ENCODE measurements at places on chromosomes 7 and 10.

DNA sequence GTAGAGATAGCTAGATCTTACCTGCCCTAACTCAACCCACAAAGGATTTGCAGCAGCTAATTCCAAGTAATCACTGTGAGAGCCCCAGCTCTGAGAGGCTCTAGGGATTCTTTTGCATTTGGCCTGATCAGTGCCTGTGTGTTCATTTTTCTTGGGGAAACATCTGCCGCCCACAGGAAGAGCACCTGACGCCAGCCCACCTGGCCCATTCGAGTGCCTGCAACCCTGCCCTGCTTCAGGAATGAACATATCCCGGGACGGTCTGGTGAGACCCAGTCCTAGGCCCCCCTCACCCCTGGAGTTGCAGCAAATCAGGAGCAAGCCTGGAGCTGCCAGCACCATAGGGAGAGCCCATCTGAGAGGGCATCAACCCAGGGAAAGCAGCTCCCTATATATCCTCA, 38.8 kb downstream of the GSDME start:
- DNase-seq: no peak

GRCh38 chr7:137937202-137937560, 64.7 kb downstream of the CREB3L2 start:
- DNase-seq: no peak

- DNase-seq: no peak
These were observed 10.6 kb downstream of the ZMIZ2 start for GRCh38 chr7:44759246-44759645.

DNA sequence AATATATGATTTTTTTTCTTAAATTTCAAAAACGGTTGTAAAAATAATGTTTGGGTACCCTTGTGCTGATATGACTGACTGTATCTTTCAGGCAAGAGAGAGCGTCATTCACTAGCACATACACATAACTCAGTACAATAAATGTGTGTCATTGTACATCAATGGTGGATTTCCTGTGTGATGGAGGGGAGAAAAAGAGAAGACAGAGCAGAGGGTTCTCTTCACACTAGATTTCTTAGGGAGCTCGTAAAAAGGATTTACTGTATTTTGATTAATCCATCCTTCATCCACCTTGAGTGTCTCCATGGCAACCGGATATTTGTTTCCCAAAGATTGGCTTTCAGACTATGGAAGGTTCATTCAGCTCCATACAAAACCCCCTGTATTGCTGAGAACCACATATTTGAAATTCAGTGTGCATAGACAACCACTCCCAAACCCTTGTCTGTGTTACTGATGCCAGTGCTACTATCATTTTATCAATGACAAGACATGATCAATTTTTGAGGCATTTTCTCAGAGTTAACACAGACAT, 150.6 kb downstream of the AKR1D1 start:
- DNase-seq: no peak

DNA sequence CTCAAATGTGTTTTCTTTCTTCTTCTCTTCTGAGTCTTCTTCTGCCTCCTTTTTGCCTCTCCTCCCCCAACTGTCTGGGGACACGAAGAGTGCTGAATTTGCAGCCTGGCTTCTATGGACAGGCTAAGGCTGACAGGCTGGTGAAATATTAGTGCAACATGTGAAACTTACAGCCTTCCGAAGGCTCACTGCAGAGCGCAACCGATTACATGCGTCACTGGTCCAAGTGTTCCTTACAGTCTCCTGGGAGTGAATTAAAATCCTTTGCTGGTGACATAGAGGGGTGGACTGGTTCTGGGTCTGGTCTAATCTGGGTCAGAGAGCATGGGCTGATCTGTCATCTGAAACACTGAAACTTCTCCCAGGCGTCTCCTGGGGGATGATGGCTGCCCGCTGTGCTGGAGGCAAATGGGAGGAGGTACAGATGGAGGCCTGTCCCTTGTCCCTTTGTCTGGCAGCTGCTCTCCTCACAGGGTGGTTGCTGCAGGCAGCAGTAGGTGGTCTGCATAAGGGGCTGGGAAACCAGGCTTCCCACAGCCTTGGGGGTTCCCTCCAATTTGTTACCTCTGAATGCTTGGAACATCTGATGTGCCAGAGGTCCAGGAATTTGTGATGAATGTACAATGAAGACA, 143.8 kb upstream of the BMPER start:
- no peak for DNase-seq

DNA sequence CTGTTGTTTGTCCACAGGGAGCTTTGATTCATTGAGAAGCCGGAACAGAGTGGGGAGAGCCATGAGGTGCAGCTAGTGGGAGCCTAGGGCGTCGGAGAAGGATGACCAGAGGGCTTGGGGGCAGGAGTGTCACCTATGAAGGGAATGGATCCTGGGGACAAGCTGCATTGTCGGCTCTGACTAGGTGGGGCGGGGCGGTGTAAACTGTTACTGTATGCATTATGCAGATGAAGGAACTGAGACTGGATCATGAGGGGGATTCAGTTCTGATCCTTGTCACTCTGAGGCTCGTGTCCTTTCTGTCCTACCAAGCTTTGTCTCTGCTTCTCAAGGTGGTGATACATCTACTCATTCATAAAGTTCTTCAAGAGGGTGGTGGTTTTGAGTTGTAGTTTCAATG, 39.9 kb upstream of the MMD2 start:
- DNase-seq: no peak

DNA sequence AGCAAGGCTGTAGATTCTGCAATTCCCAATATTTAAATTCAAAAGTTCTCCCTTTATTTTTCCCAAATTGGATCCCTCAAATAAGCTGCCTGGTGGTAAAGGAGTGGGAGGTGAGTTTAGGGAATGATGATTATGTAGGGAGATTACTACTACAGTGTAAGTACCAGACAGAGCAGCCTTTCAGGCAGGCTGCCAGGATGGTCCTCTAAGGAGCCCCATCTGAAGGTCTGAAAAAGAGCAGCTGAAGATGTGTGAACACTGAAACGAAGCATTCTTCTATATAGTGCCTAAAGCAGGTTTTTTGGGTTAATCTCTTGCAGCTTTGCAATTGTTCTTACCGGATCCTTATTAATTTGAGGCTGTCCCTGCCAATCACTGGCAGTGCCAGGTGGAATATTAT, 84.7 kb downstream of the CREB5 start:
- no peak for DNase-seq

GRCh38 chr10:58704226-58704625, 191.6 kb downstream of the BICC1 start:
- no peak for DNase-seq

DNA sequence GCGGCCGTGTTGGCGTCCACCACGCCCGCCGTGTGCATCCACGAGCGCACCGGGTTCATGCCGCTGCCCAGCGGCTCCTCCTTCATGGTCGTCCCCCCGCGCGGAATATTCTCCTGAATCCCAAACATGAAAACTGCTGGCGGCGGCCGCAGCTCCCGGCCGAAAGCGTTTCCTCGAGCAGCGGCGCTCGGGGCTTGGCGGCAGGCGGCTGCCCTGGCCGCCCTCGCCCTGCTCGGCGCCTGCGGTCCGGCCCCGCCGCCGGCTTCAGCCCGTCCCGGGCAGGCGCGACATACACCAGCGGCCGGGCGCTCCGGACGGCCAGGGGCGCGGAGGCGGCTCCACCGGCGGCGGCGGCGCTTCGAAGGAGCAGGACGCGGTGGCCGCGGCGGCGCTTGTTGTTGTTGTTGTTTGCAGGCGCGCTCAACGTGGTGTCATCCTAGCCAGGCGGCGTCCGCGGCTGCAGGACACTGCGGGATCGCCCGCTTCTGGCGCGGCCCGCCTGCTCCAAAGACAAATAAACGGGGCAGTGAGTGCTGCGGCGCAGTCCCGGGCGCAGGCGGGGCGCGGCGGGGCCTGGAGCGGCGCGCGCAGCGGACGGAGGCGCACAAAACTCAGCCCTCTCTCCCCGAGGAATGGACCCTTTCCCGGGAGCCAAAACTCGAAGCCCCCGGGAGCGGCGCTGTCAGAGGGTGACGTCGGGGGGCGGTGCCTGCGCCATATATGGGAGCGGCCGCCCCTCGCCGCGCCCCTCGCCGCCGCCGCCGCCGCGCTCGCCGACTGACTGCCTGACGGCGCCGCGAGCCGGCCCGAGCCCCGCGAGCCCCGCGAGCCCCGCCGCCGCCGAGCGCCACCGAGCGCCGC, at the start of gene EBF3:
EBF3 (minus strand) TSS at position 634 of the 861 bp plus-strand sequence; CDS start at position 128, 506 bp downstream.
- DNase-seq: peak; percentile 45

DNA sequence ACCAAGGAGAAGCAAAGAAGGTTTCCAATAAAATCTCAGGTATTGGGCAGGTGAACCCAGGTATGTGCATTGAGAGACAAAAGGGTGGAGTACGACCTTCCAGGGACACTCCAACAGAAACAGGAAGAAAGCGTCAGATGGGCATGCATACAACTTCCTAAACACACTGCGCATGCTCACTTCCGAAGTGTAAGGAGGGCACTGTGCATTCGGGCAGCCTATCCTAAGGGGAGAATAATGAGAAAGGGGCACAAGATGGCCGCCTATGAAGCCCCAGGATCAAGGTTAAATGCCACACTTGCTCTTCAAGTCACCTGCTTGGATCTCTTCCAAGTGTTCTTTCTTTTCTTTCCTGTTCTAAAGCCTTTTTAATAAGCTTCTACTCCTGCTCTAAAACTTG, 39.4 kb upstream of the PRSS1 start:
- no peak for DNase-seq

DNA sequence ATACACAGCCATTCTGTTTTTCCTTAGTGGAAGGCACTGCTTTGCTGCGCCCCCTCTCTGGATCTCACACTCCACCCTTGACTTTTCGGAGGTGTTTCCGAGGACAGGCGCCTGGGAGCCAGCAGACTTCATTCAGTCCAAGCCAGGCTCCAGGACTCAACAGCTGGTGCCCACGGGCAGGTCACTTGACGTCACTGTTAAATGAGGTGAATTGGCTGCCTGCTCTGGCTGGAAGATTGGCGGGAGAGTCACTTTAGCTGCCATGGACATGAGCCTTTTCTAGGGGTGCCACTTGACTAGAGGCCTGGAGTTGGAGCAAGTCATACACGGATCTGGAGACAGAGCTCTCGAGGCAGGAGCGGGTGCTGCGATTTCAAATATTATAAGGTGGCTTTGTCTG, 3.2 kb downstream of the HTRA1 start:
- no peak for DNase-seq

Data from Kasumi-1 (cell line).